Eye (tissue), 1 donor: ENCODE measurements at places on chromosomes 3 and 15.

DNA sequence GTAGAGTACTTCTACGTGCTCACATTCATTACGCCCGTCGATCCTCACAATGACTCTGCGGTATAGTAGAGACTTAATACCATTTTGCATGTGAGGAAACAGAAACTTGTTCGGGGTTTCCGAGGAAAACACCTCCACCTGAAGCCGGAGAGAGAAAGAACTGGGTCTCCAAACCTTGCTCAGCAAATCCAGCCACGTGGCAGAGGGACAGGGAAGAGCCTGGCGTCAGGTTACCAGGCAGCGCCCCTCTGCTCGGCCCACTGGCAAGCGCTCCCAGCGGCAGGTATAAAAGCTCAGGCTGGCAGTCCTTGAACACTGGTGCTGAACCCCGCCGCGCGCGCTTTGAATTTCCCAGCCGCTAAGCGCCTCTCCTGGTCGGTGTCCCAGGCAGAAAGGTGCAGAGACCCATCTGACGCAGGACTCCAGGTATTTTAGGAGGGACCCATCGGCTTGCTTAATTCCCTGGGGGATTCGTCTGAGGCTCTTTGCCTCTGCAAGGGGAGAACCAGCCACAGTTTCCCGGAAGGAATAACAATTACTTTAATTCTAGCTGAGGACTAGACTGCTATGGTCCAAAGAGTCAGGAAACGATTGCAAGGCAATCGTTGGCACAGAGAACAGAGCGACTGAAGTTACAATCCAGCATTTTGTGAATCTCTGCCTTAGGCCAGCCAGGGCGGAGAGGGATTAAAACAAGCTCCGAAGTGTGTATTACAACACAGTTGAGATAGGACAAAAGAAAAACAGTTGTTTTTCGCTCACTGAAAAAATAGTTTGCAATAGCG is at the start of gene C2CD4A:
TSS of gene C2CD4A (plus strand) at position 315 of the 785 bp plus-strand sequence. CDS start 637 bp downstream, outside the sequence.
- DNase-seq = peak; percentile 85

GRCh38 chr3:194322678-194323211 is 28.4 kb downstream of the CPN2 start:
- DNase-seq = no peak

DNA sequence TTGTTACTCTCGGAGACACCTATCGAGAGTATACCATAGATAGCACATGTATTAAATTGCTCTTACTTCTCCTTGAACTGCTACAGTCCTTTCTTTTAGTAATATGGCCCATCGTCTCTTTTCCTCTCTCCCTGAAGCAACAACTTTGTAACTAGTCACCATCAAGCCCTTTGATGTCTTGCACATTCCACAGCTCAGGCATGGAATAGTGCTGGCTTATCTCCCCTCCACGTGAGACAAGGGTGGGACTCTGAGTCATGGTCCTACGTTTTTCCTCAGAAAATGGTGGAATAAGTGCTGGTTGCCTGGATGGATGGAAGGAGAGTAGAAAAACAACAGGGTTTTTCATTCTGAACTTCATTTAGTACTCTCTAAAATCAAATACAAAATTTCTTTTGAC is 163.3 kb upstream of the MBNL1 start:
- no peak for DNase-seq

DNA sequence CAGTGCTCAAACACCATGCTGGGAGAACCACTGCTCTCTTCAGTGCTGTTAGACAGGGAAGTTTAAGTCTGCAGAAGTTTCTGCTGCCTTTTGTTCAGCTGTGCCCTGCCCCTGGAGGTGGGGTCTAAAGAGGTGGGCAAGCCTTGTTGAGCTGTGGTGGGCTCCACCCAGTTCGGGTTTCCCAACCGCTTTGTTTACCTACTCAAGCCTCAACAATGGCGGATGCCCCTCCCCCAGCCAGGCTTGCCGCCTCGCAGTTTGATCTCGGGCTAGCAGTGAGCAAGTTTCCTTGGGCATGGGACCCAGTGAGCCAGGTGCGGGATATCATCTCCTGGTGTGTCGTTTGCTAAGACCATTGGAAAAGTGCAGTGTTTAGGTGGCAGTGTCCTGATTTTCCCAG is 670.2 kb upstream of the ALCAM start:
- no peak for DNase-seq

GRCh38 chr3:84906065-84906464 is 52.7 kb upstream of the CADM2 start:
- DNase-seq = no peak

DNA sequence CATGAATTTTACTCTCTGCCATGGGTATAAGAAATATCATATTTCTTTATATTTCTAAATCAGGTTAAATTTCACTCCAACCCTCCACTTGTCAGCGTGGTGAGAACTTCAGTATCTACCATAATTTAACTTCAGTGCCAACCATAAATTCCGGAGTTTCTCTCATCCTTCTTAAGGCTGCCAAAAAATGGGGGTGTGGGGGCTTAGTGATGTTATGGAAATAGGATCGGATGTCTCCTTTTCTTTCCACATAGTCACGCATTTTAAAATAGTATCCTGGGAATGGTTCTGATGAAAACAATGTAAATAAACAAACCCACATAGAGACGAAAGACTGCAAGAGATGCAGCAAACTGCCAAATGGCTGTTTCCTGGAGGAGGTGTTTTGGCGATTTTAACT is 12.9 kb upstream of the FAM3D start:
- peak; percentile 35 for DNase-seq

- DNase-seq = no peak
These were observed 38.6 kb downstream of the BTLA start for GRCh38 chr3:112460519-112461195.

DNA sequence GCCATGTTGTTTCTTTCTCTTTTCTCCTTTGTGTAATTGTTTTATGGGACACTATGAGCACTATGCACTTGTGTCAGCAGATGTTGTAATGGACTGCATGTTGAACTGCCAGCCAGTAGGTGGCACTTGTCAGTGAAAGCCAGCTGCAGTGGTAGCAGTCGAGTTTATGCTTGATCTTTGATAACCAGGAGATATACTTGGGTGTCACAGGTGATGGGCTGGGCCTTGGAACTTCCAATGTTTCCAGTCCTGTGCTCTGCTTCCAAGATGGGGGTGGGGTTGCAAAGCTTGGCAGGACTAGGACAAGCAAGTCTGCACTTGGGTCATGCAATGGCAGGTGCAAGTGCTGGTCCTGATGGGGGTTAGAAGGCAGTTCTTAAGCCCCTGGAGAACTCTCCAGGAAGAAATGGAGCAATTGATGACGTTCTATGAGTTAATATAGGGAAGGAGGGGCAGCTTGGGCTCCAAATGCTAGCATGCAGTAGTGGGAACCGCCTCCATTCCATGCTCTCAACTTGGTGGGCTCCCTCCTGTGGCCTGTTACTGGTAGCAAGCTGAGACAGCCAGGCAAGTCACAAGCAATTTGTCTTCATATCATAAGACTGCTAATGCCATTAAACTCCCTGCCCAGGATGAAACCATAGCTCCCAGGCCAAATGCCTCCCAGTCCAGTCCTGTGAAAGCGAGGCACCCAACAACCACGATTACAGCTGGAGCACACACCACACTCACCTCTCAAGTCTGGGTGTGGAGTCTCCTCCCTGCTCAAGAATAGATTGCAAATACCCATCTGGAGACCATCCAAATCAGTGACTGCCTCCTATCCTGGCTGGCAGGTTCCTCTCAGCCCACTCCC is 287.2 kb downstream of the CGGBP1 start:
- no peak for DNase-seq

GRCh38 chr3:108620250-108620649 is 30.7 kb downstream of the DZIP3 start:
- DNase-seq = no peak

- no peak for DNase-seq
These were observed 265.3 kb downstream of the CD47 start for GRCh38 chr3:107825556-107825955.

DNA sequence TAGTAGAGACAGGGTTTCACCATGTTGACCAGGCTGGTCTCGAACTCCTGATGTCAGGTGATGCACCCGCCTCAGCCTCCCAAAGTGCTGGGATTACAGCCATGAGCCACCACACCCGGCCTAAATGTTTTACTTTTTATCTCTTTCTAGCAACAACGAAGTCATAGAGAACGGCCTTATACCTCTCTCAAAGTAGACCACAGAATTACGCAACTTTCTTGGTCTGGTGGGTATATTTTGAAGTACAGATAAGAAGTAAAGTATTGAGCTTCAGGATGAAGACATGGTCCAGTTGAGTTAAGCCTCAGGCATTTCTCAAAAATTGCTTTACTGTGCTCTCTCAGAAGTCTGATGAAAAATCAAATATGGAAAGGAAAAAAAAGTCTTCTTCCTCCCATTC is 30.6 kb downstream of the FAM240A start:
- DNase-seq = no peak

DNA sequence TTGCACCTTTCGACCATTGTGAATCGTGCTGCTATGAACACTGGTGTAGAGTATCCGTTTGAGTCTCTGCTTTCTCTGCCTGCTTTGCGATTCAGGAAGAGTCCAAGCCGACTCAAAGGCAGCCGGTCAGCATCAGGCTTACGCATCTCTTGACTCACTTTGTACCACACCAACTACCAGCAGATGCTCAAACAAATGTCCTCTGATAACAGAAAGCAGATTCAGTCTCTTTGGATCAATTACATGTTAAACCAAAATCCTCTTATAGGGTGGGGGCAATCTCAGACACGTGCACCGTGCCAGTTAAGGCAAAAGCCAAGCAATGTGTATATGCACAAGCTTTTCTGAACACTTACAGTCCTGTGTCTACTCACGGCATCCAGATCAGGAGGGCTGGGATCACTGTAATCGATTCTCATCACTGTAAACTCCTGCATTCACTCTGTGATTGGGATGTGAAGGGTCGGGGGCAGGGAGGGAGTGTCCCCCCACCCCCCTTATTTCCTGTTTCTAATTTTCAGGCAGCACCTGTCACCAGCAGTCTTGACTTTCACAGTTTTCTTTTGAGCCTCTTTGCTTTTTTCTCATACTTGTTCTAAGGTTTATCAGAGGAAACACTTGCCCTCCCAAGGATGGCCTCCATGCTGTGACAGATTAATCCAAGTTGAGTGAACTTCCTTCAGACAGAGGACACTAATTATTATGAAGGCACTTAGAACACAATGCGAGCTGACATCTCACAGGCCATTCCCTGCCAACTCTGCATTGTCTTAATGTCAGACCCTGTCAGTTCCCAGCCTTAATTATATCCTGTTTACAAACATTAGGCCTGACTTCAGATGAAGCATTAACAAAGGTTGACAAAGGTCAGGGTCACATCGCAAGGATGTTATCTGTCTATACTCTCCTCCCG is 153.5 kb downstream of the MECOM start:
- peak; percentile 87 for DNase-seq

DNA sequence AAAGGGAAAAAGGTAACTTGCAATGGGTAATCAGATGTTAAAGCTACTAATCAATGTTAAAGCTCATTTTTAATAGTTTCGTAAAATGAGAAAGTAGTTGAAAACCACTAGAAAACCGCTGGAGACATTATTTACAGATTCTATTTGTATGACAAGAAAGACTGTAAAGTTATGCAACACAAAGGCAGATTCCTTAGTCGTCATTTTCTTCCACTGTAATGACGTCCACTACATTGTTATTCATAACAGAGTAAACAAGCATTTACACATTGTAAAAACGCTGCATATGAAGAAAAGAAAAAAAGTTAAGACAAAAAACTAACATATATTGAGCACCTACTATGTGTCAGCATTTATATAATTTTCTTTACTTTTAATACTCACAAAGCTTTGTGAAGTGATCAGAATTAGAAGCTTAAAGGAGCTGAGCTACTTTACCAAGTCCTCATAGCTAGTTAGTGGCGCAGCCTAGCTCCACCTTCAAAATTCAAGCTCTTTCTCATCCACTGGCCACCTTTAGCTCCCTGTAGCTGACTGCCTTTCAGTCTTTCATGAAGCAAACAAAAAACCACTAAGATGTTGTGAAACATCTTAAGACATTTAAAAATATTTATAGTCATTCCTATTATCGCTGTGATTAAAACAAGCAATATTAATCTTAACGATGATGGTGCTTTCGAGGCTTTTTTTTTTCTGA is 100.1 kb upstream of the CDIN1 start:
- DNase-seq = no peak

DNA sequence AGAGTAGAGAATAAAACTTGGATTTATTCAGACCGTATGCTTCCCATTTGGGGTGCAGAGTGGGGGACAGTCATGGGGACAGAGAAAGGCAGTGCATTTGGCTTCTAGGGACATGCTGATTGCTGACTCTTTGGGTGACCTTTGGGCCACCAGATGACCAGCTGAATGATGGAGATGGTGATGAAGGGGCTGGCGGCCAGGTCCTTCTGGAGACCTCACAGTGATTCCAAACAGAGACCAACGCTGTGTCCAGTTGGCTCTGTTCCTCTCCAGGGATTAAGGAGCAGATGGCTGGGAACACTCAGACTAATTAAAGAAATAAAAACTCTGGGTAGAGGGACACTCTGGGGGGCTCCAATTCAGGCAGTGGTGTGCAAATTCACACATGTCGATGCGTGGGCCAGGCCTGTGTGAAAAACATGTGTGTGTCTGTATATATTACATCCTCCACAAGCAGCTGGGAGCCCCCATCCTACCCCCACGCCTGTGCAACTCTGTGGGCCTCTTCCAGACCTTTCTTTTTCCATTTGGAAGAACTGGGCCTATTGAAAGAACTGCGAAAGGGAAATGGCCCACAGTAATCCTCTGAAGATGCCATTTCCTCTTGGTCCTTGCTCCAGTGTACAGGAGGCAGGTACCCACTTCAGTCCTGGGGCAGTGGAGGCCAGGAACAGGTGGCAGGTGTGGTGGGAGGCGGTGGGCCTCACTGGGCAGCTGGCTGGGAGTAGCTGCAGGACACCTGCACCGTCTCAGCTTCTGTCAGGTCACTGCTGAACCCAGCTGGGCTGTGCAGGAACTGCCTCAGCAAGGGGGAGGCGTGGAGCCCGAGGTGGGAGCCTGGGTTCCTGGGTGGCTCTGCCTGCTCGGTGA is 8.9 kb downstream of the XIRP1 start:
- peak; percentile 61 for DNase-seq

DNA sequence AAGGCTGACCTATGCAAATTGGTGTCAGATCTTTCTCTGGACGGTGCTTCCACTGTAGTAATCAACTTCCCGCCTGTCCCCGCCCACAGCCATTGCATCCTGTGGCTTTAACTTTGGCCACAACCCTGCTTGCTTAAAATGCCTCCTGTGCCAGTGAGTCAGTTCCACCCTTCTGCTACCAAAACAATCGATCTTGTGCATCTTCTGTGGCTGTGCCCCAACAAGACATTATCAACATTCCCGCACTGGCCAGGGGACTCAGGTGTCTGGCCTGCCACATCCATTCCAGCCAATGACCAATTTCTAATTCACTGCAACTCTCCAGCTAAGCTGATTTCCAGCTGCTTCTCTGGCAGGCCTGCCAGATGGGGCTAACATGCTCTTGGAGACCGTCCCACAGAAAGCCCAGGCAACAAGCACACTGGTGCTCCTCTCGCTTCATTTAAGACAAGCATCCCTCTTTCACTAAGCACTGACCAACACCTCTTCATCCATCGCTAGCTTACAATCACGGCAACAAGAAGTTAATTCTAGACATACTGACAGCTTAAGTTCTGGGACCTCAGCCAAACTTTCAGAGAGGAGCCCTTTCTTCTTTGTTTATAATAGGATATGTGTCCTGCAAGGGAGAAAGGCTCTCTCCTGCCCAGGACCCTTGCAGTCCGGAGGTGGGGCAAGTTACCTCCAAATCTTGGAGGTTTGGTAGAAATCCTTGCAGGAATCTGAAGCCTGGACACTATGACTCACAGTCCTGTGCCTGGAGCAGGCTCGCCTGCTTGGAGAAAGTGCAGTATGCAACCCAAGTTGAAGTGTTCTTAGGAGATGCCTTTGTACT is 6.7 kb downstream of the CA12 start:
- DNase-seq = peak; percentile 71
